SK-N-MC (cell line): ENCODE measurements at places on chromosomes 1 and 21.
A peak's percentile ranks its signal among the peaks of the same experiment; 100 is the strongest.

GRCh38 chr1:66311092-66311491, 222.9 kb upstream of the SGIP1 start:
- DNase-seq, result no peak

GRCh38 chr1:110438893-110439292, 12.1 kb upstream of the PROK1 start:
- DNase-seq, result no peak

- no peak for DNase-seq
These were observed 229.2 kb upstream of the KCNK2 start for GRCh38 chr1:214853340-214853739.

GRCh38 chr21:40466893-40467483, 380.0 kb downstream of the DSCAM start:
- DNase-seq, result peak; percentile 35

- no peak for DNase-seq
These were observed 25.5 kb downstream of the ETV3L start for GRCh38 chr1:157073944-157074685.

DNA sequence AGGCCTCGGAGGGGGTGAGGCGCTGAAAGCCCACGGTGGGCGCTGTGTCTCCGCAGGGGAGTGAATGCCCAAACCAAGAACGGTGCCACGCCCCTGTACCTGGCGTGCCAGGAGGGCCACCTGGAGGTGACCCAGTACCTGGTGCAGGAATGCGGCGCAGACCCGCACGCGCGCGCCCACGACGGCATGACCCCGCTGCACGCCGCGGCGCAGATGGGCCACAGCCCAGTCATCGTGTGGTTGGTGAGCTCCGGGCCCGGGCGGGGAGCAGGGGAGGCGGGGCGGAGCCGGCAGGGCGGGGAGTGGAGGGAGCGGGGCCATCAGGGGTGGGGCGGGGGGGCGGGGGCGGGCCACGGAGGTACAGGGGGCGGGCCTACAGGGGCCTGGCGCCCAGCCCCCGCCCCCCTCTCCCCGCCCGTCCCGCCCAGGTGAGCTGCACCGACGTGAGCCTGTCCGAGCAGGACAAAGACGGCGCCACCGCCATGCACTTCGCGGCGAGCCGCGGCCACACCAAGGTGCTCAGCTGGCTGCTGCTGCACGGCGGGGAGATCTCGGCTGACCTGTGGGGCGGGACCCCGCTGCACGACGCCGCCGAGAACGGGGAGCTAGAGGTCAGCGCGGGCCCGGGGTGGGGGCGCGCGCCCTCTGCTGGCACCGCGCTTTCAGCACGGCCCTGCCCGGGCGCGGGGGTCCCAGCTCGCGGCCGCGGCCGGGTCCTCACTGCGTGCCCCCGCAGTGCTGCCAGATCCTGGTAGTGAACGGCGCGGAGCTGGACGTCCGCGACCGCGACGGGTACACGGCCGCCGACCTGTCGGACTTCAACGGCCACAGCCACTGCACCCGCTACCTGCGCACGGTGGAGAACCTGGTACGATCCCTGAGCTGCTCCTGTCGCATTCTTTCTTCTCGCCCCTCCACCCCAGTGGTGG, 15.9 kb downstream of the ESPN start:
- DNase-seq, result no peak

- no peak for DNase-seq
These were observed 23.8 kb downstream of the C21orf91 start for GRCh38 chr21:17795146-17796036.

DNA sequence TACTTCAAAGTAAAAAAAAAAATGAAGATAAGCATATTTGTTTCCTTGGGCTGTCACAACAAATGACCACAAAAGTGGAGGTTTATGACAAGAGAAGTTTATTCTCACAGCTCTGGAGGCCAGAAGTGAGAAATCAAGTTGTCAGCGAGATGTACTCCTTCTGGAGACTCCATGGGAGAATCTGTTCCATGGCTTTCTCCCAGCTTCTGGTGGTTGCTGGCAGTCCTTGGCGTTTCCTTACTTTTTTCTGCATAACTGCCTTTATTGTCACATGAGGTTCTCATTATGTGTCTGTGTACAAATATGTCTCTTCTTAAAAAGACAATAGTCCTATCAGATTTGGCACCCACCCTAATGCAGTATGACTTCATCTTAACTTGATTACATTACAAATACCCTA, 398.3 kb downstream of the KCNT2 start:
- DNase-seq, result no peak

DNA sequence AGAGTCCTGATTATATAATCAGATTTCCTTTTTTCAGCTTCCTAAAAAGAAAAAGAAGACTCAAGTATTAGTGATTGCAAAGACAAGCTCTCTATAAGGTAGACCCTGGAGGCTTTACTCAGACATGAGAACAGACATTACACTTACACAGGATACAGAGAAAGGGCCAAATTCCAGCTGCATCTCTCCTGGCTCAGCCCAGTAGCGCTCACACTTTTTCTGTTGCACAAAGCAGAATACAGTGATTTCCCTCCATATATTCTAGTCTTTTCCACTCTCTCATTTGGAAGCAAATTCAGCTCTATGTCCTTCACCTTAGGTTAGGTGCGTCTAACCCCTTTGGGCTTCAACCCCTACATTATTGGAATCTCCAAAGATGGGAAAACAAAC, 15.1 kb downstream of the PTPN22 start:
- DNase-seq, result no peak

- DNase-seq, result peak; percentile 91
These were observed 172.4 kb downstream of the NFIA start for GRCh38 chr1:61254634-61255357.

GRCh38 chr1:50972766-50973165, 2.7 kb downstream of the CDKN2C start:
- DNase-seq, result no peak

GRCh38 chr1:68281946-68282615, 49.8 kb upstream of the WLS start:
- no peak for DNase-seq

DNA sequence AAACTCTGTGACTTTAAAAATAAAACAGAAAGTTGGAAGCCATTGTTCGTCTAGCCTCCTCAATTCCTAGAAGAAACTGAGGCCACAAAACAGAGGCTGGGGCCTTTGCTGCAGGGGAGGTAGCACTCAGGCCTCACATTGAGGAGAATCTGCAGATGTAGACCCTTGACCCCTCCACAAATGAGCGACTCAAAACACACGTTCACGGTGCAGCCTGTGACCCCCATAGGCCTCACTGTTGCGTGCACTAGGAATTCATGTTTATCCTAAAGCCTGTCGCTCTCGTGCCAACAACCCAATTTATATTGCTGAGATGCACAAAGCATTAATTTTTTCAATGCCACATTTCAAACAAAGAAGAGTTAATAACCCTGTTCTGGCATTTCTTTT, 5.6 kb downstream of the TMEM51 start:
- DNase-seq, result no peak

GRCh38 chr1:55214212-55214933, 791 bp downstream of the USP24 start:
- DNase-seq, result no peak

DNA sequence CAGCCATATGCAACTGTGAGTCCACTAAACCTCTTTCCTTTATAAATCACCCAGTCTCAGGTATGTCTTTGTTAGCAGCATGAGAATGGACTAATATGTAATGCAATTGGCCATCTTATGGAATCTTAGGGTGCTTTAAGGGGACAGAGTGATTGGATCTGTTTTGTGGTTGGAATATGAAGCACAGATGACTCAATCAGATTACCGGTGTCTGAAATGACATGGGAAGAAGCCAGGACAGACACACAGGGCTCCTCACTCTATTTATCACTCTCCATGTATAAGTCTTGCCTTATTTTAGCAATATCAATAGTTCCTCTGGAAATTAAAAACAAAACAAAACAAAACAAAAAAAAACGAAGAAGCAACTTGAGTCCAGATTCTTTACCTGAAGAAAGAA, 12.9 kb downstream of the KCNJ6 start:
- DNase-seq, result no peak

- no peak for DNase-seq
These were observed 94.6 kb upstream of the CASZ1 start for GRCh38 chr1:10891091-10891490.

DNA sequence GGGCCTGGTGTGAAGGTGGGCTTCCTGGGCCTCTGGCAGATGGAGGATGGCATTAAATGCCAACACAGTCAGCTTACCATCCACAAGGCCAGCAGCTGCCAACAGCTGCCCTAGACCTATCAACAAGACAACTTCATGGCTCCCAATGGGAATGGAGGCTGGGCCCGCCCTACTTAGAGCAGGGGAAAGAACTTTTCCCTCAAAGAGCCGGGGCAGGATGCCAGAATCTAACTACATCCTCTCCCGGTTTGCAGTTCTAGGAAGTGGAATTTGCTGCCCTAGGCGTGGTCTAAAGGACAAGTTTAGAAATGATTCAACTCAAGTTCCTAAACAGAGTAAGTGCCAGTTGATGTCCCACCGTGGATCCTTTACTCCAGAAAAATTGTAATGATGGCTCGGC, 13.1 kb downstream of the ICMT start:
- DNase-seq, result no peak

DNA sequence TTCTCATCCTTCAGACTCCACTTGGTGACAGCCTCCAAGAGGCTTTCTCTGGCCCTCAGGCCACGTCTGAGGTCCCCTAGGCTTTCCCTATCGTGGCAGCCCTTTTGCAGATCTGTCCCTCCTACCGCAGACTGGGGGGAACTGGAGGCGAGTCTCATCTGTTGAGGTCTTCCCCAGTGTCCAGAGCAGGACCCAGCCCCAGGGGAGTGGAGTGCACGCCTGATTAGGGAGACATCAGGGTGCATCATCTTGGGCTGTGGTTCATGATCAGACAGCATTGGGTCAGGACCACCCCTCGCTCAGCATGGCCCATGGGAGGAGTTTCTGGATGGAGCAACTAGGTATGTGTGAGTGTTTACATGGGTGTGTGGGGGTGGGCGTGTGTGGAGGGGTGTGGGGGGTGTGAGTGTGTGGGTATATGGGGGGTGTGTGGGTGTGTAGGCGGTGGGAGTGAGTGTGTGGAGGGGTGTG, 8.5 kb upstream of the MATN1 start:
- no peak for DNase-seq

DNA sequence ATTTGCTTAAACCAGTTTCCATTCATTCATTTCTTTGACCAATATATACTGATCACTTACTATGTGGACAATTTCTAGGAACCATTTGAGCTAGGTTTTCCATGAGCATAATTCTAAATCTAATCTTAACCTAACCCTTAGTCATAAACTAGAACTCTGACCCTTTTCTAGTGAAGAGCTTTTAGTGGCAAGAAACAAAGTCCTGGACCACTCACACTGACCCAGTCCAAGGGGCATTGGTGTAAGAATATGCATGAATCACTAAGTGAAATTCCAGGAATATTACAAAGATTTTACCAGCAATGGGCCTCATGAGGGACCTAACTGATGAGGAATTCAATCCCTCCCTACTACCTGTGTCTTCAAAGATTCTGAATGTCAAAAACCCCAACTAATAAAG, 40.6 kb upstream of the SLC2A1 start:
- no peak for DNase-seq

GRCh38 chr1:940107-941014, 16.6 kb downstream of the SAMD11 start:
- DNase-seq, result no peak

GRCh38 chr21:38668067-38668466, 137.7 kb upstream of the ETS2 start:
- no peak for DNase-seq

DNA sequence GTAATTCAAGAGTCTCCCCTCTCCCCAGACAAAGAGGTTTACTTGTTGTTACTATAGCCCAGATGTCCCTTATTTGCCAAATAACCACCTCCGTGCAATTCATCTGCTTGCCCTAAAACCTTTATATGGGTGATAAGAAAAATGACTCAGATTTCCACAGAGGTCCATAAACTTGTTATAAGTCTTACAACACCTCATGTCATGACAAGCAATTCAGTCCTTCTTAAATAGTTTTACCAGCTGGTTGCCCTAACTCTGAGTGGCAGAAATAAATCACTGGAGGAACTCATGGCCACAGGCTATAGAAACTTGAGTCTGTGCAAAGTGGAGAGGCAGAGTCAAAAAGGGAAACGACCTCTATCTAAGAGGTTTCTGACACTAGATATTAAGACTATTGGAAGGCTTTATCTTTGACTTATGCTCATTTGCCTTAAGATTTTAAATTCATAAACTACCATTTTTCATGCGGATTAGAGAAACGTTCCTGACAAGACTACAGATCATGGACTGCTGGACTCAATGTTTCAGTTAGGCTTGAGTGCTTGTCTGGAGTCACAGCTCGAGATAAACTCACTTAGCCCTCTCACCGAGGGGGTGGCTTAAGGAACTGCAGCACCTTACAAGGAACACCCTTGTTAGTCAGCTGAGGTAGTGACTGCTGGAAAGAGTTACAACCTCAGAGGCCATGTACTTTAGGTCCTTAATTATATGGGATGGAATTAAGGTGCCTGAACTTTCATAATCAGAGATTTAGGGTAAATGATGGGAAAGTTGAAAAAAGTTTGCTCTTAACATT, 662.5 kb upstream of the USP24 start:
- DNase-seq, result no peak

DNA sequence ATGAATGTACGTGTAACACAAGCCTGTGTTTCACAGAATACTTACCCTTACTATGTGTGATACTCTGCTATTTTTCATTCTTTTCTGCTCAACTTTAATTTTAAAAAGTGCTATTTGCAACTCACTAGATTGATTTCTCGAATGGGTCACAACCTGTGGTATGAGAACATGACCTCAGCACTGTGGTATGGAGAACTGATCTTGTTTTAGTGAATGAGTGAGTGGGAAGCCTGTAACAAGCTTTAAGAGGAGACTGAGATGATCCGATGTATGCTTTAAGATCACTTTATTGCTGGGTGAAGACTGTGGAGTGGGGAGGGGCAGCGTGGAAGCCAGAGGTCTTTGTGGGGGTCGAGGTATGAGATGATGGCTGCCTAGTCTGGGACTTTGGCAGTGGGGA, 21.6 kb downstream of the MECR start:
- no peak for DNase-seq

DNA sequence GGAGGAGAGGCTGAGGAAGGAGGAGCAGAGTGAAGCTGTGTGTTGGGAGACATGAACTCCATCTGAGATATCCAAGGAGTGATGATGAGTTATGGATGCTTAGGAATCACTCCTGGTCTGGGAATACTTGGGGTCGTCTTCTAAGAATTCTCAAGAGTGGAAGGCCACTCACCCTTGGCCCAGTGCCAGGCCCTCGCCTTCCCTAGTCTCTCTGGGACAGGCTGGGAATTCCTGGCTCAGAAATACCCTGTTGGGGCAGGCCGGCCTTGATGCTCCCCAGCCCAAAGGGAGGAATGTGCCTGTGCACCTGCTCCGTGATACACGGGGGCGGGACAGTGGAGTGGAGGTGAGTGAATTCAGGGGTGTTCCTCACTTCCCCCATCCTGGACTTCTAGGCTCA, 12.6 kb upstream of the LMNA start:
- DNase-seq, result no peak

GRCh38 chr1:196858811-196859210, 29.0 kb upstream of the CFHR4 start:
- no peak for DNase-seq

- DNase-seq, result no peak
These were observed 35.5 kb downstream of the SLC66A1 start for GRCh38 chr1:19347533-19348172.

- no peak for DNase-seq
These were observed 43.1 kb upstream of the PIGC start for GRCh38 chr1:172486805-172487454.

- DNase-seq, result no peak
These were observed 40.4 kb downstream of the RNF187 start for GRCh38 chr1:228527596-228527995.

- no peak for DNase-seq
These were observed 15.6 kb downstream of the EPHA8 start for GRCh38 chr1:22578732-22579361.

GRCh38 chr1:160226623-160227022, 21.4 kb downstream of the PEA15 start:
- no peak for DNase-seq
